ENCODE measurements at places on chromosomes 6 and 20.

- no peak for DNase-seq
Measured at GRCh38 chr6:79094938-79095337, 16.9 kb upstream of the PHIP start.

DNA sequence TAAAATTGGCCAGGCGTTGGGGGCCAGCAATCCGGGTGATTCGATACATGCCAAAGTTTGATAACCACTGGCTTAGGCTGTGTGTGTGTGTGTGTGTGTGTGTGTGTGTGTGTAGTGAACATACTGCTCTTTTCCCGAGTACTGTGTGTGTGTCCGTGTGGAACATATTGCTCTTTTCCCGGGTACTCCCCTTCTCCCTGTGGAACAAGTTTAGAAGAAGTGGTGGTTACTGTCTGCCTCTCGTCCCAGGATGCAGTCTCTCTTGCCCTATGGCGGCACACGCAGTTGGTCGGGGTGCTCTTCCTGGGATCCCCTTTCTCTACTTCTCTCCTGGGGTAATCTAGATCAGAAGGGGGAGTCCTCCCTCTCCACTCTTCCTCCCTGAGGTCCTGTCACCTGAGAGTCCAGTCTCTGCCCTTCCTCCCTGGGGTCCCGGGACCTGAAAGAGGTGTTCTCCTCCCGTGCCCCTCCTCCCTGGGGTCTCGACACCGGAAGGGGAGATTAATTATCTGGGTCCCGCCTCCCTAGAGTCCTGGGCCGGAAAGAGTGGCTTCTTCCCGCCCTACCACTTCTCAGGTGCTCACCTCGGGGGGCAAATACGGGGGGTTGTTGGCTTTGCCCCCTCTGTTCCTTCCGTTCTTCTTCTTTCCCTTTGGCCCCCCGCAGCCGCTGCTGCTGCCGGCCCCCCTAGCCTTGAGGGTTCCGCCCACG lies 516 bp downstream of the GTPBP2 start:
- DNase-seq = peak; percentile 33

- DNase-seq = no peak
Measured at GRCh38 chr6:15460110-15460727, 202.6 kb downstream of the DTNBP1 start.

DNA sequence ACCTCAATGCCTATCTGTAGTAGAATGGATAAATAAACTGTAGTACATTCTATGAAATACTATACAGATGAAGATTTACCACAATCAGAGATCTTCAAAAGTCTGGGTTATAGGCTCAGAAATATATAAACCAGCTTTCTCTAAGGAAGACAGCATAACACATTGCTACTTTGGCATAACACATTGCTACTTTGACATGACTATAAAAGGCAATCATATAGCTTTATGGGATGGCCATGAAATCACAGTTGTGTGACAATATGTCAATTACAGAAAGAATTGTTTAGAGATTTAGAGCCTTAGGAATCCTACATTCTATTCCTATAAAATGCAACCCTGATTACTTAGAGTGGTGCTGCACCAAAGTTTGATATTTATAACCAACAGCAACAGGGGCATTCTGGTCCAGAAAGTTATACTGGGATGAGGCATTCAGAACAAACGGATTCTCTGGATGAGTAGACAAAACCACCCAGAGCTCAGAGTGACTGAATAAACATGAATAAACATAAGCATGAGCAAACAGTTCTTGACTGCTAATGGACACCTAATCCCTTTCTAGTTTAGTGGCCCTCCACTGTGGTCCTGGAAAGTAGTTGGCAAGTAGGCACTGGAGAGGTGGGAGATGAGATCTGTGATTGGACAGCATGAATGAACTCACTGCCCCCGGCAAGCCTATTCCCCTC lies 12.0 kb downstream of the TTI1 start:
- DNase-seq = no peak

GRCh38 chr6:38057994-38058393 lies 238.5 kb downstream of the ZFAND3 start:
- peak; percentile 50 for DNase-seq

DNA sequence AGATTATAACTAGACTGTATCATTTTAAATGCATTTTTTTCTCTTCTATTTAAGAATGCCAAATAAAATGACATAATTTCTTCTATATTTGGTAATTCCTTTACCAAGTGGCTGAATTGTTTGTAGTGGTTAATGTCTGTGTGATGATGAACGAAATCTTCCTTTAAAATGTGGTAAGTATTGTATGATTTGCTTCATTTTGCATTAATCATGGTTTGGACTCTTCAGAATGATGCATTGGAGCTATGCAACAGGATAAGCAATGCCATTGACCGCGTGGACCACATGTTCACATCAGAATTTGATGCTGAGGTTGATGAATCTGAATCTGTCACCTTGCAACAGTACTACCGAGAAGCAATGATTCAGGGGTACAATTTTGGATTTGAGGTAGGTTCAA lies 99.6 kb downstream of the MAP3K4 start:
- no peak for DNase-seq

- no peak for DNase-seq
Measured at GRCh38 chr6:36361071-36361470, 24.4 kb upstream of the BNIP5 start.

GRCh38 chr6:111399626-111400025 lies 83.4 kb downstream of the REV3L start:
- DNase-seq = no peak

- no peak for DNase-seq
Measured at GRCh38 chr20:43835944-43836508, 78.6 kb upstream of the TOX2 start.

DNA sequence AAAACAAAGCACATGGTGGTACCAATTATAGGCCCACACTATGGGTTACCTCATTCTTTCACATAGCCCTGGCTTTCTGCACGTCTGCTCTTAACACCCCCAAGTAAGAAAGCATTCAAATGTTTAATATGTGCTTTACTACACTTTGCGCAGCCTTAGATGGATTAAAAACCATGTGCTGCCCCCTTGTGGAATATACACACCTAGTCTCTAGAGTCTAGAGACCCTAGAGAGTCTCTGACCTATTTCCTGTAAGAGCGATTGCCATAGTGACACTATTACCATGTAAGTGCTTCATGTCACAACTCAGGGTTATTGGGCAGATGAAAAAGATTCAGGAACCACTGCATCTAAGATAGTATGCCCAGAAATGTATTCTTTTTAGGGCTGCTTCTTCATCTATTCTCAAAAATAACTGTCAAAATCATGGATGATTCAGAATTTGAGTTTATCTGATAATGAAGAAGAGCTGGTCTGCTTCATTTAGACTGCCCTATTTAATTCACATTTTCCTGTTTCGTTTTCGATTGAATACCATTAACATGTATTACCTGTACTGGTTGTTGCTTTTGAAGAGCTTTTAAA lies 186.3 kb downstream of the ADGB start:
- peak; percentile 4 for DNase-seq

- DNase-seq = no peak
Measured at GRCh38 chr6:132693478-132693877, 20.4 kb downstream of the VNN1 start.

DNA sequence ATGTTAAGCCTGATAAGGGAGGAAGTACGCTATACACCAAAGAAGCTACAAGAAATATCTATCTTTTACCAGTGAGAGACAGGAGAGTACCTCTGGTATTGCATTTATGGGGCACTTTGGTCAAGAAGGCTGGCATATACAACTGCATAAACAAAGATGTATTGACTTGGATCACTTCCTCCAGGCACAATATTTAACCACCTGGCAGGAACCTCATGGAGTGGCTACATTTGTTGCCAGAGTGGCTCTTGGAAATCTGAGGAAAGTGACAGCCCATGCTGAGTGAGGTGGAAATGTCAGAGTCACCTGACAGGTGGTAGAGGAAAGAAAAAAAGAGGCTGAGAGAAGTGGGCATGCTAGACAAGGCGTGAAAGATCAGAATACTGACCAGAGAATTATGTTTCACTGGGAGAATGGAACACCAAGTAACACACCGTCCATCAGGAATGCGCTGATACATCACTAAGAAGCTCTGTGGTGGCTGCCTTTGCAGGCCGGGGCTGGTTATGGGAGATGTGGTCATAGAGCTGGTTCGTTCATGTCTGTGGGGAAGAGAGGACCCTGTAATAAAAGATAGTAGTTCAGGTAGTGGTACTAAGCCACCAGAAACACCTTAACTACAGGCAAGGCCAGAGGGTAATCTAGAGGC lies 61.4 kb upstream of the UFL1 start:
- no peak for DNase-seq

DNA sequence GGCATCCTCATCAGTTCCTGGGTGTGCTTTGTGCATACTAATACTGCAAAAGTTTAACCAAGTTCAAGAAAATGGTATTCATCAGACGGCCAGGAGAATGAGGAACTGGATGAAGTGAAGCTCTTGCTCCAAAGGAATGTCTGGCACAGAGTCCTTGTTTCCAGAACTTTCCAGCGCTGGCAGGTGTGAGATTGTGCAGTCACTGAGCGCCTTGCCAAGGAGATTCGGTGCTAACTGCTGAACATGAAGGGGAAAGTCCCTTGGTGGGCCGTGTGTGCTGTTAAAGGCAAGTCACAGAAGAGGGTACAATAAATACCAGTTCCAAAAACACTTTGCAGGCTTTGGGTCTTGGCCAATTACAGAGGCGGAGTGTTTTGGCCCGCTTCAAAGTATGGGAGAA lies 262.3 kb upstream of the SOX4 start:
- no peak for DNase-seq

- DNase-seq = no peak
Measured at GRCh38 chr6:19121521-19121920, 715.6 kb upstream of the ID4 start.

DNA sequence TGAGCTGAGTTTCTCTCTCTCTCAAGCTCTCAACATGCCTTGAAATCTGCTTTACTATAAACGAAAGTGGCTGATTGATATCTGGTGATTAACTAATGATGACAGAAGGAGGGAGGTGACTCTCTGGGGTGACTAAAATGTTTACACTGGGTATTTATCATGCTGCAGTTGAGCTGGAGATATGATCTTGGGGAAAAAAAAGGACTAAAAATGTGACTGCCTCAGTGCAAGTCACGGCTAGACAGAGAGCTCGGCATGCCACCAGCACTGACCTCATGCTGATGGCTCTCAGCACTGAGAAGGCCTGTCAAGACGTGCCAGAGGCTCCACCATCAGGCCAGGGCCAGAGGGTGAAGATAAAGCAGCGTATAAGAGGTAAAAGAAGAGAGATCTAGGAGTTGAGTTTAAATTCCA lies 103.1 kb upstream of the SPACA1 start:
- peak; percentile 88 for DNase-seq

GRCh38 chr6:25022140-25022553 lies 86.4 kb upstream of the RIPOR2 start:
- DNase-seq = no peak

- DNase-seq = no peak
Measured at GRCh38 chr6:144334150-144334708, 49.1 kb downstream of the UTRN start.

- DNase-seq = no peak
Measured at GRCh38 chr6:17884498-17885478, 102.6 kb downstream of the KIF13A start.

DNA sequence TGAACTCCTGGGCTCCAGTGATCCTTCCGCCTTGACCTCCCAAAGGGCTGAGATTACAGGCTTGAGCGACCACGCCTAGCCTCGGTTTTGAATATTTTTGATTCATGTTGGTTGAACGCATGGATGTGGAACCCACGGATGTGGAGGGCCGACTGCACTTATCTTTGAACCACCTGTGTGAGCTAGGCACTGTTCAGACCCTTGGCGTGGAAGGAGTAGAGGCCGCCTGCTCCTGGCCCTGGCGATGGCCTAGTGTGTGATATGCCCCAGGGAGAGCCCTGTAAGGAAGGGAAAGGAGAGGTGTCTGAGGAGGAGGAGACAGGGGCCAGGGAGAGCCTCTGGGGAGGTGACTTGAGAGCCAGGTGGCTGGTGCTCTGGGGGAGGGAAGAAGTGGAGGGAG lies 64.3 kb downstream of the BCAS4 start:
- no peak for DNase-seq

GRCh38 chr6:29628419-29629281 lies 4.3 kb downstream of the GABBR1 start:
- peak; percentile 80 for DNase-seq

DNA sequence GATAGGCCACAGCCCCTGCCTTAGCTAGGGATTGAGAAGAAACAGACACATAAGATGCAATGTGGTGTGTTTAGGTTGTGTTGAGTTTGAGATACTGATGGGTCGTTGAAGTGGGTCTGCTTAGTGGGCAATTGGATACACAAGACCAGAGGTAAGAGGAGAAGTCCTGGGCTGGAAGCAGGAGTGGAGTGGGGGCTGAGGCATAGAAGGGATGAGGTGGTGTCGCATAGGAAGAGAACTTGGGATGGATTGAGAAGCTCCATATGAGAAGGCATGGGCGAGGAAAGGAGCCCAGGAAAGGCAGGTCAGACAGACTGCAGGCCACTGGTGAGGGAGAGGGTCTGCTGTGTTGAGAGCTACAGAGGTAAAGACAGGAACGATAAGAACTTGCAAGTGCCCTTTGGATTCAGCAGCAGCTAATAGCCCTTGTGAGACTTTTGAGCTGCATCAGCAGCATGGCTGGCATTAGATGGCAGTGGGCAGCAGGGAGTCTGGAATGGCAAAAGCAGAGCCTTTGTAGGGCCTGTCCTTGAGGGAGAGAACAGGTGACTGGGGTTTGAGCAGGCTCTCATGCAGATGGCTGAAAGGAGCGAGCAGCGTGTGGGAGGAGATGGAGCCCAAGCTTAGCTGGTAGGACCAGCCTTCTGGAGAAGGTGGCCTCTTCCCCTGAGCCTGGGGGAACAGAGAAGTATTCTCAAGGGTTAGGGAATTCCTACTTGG lies 33.2 kb downstream of the PLCG1 start:
- DNase-seq = no peak

DNA sequence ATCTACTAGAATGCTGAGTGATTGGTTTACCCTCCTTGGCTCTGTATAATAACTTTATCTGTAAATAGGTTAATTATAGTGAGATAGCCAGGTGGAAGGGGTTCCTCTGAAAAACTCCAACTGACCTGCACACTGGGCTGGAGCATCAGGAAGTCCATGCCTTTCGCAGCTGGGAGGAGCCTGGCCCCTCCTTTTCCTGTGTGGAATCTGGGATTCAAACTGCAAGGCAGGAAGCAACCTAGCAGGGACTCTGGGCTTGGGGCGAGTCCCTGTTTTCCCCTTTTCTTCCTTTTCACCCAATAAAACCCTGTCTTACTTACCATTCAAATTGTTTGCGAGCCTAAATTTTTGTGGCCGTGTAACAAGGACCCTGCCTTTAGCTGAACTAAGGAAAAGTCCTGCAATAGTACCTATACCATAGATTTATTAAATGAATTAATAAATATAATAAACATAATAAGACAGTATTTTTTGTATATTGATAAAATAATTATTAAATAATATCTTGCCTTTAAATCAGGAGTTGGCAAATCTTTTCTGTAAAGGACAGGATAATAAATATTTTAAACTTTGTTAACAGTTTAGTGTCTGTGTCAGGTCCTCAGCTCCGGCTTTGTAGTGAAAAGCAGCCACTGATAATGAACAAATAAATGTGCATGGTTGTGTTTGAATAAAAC lies 406.2 kb upstream of the MMS22L start:
- DNase-seq = no peak

- no peak for DNase-seq
Measured at GRCh38 chr6:108078191-108078590, 3.6 kb upstream of the OSTM1 start.

Measured in AG08395 (cell line).